Mesothelial cell of epicardium (in vitro differentiated cells): ENCODE measurements at places on chromosomes 12 and 14.

DNA sequence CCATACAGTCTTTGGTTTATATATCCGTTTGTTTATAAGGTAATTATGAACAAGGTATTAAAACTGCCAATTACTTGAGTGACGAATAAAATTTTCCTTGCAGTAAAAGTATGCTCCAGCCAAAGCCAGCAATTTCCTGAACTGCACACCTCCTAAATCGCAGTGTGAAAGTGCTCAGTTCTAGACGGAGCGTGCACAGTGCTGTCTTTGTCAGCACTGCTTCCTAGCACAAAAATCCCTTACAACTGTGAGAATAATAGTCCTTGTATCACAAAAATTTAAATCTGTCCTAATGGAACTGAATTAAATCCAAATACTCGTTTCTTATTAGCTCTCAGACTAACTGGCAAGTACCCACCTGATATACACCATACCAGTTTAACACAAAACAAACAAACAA lies 26.3 kb downstream of the LRIG3 start:
- no peak for DNase-seq

DNA sequence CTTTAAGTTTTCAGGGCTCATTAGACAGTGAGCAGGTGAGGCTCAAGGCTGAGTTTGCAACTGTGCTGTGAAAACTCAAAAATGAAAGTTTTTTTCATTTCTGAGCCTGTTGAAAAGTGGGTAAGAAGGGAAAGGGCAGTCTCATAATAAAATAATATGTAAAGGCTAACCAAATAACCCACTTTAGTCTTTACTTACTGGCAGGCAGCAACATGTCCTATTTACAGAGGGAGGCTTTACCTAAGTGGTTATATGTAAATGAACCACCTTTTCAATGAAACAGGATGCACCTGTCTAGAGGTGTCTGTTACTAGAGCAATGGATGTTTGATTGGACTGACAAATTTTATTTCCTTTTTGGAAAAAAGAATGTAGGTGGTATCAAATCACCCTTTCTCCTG lies 158.0 kb downstream of the ETV6 start:
- DNase-seq: no peak

DNA sequence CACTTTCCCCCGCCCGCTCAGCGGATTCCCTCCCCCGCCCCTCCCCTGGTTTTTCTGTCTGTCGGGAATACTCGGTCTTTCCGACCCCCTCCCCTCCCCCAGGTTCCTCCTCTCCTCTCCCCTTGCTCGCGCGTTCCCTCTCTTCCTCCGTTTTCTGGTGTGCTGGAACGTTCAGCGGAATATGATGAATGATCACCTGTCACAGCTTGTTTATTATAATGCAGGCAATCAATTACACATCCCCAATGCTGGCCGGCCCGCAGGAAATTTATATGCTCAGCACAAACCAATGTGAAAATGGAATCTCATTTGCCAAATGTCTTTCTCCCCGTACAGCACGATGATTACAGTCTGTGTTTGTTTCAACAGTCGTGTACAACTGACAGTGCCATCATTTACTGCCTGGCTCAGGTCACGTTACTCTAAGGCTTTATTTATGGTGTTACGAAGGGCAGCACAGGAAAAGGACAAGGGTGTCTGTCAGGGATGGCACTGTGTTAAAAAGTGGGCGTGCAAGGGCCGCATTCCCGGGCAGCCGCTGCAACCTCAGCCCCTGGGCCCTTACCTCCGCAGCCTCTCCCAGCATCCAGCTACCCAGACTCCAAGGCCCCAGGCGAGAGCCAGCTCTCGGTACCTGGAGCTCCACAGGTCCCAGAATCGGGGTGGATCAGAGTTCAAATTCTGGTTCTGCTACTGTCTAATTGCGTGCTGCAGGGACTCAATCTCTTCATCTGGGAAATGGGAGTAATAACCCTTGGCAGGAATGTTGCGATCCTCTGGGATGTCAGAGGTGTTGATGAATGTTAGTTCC lies 24.7 kb upstream of the MAP1LC3B2 start:
- peak; percentile 43 for DNase-seq

- DNase-seq: no peak
These were observed 6.7 kb upstream of the DNAAF2 start for GRCh38 chr14:49641697-49642129.

DNA sequence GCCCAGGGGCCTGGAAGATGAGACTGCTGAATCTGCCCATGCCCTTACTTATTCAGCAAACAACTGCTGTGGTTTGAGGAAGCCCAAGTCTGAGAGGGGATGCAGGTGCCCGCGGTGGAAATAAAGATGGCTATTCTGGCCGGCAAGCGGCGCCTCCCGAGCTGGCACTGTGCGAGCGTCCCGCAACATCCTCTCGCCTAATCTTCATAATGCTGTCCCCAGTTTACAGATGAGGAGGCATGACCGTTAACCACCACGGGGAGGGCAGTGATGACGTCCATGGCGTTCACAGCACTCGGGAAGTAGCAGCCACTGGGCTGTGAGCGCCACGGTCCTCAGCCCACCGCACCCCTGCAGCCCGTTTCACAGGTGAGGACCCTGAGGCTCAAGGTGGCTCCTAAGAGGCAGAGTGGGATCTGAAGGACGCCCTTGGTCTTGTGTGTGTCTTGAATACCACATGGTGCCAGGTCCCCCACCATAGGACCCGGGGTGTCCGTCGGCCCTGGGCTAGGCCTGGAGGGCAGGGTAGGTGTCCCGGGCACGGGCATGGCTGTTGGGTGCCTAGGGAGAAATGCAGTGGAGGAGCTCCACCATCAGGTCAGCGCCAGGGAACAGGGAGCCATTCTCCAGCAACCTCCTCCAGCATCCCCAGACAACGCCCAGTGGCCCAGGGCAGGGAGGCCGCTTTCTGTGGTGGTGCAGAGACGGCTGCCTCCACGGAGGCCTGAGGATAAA lies 20.2 kb downstream of the CHGA start:
- DNase-seq: no peak

DNA sequence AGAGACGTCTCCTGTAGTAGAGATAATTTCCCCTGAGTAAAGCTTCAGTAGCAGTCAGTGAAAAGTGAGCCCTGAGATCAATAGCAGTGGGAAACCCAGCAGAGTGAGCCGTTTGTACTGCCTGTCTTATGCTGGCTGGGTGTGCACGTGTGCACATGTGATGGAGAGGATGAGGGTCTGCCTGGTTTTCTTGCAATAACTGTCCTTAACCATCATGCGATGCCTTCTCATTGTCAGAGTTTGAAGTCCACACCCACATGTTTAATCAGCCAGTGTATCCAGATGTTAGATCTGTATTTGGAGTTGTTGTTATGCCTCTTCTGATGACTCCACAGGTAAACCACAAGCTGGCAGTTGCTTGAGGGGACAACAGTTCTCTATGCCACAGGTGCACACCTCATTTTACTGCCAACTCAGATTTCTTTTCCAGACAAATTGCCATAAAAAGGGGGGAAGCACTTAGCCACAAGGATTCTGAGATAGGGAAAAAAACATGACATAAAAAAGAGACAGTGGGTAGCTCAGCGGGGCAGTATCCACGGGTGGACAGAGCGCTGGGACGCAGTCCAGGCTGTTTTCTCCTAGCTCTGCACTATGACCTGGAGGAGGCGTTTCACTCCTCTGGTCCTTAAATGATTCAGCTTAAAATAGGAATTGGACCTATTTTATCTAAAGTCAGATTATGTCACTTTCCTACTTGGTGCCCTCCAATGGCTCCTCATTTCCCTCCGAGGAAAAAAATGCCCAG lies 192.3 kb downstream of the ANO6 start:
- no peak for DNase-seq

DNA sequence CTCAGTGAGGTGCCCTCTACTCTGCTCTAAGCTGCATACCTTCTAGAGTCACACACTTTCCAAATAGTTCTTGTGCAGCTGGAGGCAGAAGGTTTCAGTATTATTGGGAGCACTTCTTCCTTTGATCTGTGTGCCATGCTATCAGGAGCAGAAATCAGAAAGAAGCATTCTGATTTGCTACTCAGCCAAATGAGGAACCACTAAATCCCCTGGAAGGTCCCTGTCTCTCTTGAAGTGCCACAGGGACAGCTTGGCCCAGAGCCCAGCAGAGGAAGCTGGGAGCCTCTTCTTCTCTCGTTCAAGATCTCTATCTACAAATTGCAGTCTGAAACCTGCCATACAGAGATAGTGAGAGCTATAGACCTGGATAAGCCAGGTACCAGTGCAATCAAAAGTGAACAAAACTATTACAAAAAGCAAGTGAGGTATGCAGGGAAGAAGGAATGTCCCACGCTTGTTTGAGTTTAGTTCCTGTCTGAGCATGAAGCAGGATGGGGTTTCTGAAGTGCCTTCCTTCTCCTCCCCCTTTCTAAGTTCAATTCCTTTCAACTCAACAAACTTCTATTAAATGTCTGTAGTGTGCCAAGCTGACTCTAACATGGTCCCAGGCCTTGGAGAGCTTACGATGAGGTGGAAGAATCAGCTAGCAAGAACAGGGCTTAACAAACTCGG lies 100.9 kb upstream of the PARP11 start:
- no peak for DNase-seq

DNA sequence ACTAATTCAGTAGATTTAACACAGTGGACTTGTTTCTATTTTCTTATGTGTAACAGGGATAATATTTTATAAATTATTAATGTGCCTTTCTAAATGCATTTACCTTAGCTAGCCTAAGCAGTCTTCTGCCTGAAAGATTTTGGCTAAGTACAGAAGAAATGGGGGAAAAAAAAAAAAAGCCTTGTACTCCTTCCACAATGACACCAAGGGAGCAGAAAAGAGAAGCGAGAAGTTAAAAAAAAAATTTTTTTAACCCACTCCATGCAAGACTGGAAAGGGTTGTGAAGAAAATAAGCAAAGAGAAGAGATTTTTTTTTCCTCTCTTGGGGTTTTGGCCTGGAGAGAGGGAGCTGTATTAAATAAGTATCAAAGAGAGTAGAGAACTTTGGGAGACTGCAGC lies 28.7 kb downstream of the NELL2 start:
- no peak for DNase-seq

- DNase-seq: no peak
These were observed 18.8 kb upstream of the STRAP start for GRCh38 chr12:15863372-15863771.

DNA sequence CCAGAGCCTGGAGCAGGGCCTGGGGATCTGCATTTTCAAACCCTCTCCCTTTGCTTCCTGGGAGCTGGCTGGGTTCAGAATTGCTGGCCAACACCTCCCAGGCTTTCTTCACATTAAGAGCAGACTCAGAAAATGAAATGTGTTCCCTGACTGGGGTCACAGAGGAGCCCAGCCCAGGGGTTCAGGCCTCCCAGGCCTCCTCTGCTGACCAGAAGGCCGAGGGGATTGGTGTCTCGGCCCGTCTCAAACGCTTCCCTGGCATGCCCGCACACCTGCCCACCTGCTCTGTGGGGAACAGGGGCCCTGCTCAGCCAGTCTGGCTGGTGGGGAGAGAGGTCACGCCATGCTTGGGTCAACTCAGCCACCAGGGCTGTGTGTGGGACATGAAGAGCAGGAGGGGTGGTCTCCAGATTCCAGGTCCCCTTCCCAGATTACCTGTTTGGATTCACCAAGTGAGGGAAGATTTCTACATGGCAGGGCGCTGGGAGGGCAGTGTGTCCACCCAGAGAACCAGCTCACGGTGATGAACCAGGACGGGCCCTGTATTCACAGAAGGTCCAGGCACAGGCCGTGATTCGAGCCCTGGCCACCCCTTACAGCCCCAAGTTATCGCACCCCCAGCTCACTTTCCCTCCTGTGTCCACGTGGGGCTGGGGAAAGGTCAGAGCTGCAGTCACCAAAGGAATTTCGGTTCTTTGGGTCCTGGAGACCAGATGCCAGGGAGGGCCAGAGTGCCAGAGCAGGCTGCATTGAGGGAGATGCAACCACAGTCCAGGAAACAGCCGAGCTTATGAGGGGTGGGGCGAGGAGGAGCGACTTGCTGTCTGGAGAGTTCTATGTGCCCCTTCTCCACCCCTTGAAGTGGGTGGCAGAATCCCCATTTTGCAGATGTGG lies 55.2 kb upstream of the RIN3 start:
- DNase-seq: no peak

GRCh38 chr12:1093166-1093751 lies 102.2 kb downstream of the ERC1 start:
- no peak for DNase-seq

GRCh38 chr14:100074431-100075100 lies 9.3 kb downstream of the EVL start:
- no peak for DNase-seq

DNA sequence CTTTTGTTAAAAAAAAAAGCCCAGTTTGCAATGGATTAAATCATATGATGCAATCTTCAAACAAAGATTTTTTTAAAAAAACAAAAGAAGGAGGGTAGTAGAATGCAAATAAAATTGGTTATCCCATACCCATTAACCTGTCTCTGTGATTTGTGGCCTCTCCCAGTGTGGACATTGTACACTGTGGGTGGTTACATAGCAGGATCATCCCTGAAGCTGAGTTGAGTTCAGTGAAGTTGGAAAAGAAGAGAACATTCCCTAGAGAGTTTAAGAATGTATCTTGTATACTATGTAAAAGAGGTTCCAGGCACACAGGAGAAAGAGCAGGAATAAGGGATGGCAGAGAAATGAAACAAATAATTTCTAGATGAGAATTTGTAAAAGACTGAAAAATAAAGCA lies 142.4 kb upstream of the SLC16A7 start:
- no peak for DNase-seq

DNA sequence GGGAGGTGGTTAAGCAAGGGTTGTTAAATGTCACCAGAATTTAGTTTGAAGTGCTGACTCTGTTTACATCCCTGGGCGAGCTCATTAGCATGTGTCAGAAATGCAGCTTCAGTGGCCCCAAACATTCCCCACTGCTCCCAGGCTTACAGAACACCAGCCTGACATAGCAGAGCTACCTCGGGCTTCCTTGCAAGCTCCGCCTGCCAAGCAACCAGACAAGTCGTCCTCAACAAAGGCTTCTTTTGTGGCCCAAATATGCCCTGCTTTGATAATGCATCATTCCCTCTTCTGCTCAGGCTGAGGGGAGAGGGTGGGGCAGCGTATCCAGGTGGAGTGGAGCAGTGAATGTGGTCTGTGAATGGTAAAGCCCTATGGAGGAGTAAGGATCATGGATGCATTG lies 28.0 kb downstream of the ERH start:
- no peak for DNase-seq

GRCh38 chr14:94979891-94980290 lies 177.4 kb downstream of the DICER1 start:
- no peak for DNase-seq

GRCh38 chr12:85468356-85469157 lies 188.5 kb downstream of the ALX1 start:
- peak; percentile 61 for DNase-seq

- no peak for DNase-seq
These were observed 33.8 kb downstream of the RPAP3 start for GRCh38 chr12:47672068-47672467.

- DNase-seq: no peak
These were observed 545.4 kb downstream of the FOXG1 start for GRCh38 chr14:29311983-29312382.
